Bronchial epithelial cell (primary cell): ENCODE measurements at places on chromosomes 2 and 18. TPM values are rescaled to one million over a fixed set of nuclear protein-coding genes. Genes with fewer than 3 reads are reported as not detected.

DNA sequence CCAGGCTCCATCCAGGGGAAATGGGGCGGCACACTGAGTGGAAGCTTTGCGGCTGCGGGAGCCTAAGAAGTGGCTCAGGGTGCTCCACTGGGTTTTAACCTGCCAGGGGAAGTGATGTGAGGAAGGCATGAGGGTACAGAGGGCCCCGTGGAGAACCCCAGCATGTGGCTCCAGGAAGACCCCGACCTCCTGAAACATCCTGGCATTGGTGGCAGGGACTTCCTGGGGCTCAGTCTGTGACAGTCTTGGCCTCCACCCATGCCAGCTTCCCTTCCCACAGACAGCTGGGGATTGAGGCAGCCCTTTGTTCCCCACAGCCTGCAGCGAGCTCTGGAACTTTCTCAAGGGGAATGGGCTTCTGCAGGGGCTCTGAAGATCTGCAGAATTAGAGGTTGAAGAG lies 146.6 kb downstream of the TNS1 start:
- DNase-seq: no peak

- DNase-seq: no peak
Observed at GRCh38 chr2:182895169-182895568, 28.7 kb upstream of the FRZB start.

DNA sequence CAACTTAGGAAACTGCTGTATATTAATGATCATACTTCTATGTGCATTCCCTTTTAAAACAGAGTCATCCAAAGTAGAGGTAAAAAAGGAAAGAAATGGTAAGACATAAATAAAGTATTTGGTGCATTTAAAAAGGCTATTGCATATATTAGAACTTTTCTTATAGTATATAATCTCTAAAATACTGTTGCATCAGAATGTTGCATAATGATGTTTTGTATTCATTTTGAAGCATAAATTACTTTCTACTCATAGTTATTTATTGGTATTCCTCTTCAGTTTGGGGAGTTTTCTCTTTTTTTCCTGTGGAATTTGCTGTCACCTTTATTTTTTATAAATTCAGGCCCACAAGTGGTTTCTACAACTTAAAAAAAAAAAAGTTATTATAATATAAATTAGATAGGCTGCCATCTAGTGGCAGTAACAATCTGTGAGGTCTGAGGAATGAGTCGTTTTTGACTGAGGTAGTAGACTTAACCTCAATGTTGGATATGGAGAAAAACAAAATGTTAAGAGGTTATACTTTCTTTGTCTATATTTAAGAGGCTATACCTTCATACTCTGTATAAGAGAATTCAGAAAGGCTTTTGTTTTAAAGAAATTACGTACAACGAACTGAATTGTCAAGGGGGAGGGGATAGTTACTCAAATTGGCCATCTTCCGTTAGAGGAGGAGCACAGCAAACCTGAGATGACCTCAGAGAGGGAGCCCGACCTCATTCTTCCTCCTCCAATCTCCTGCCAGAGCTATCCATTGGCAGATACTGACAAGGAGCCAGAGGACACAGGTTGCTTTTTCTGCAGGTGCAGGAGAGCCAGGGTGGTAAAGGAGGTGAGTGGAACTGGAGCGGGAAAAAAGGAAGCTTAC lies 23.8 kb downstream of the ANKAR start:
- DNase-seq: peak; percentile 48

DNA sequence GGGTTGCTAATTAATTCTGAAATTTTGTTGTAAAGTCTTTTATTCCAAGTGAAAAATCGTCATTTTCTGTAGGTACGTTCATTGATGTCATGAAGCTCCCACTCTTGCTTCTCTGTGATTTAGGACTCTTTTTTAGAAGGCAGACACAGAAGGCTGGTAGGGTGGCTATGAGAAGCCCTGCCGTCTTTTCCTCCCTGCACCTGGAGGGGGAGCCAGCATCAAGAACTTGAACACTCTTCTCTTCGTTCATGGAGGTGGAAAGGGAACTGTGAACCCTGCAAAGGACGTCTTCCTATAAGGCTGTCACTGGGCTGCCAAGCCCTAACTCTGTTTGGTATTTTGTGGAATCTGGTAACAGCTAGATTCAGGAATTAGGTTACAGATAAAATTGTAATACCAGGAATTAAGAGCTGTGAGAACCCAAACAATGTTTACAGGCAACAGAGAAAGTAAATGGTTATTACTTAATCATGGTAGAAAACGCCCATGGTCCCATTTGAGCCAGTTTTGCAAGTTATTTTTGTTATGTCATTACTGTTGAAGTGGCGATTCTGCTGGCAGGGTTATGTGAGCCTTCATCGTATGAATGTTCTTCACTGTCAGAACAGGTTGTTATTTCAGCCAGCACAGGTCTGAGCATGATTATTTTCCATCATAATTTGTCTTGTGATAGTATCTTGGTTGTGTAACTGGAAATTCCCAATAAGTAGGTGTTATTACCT lies 112.2 kb downstream of the OSBPL6 start:
- DNase-seq: peak; percentile 56

DNA sequence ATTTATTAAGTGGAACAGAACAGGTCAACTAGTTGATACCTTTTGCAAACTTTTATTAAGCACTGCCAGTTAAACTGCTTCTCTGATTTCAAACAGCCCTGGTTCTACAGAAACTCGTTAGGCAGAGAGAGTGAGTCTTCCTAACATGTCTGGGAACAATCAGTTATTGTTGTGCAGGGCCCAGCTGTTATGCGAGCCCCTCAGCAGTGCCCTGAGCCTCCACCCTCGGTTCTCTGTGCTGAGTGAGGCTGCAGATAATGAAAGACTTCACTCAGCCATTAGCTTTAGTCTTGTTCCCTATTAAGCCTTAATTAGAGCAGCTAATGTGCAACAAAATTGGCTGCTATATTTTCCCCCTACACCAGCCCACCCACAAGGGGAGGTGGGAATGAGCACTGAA lies 39.6 kb downstream of the KCTD18 start:
- no peak for DNase-seq

GRCh38 chr18:3595369-3596273 lies 145.6 kb downstream of the TGIF1 start:
- peak; percentile 99 for DNase-seq

GRCh38 chr2:232838406-232838874 lies 31.6 kb upstream of the SNORC start:
- DNase-seq: peak; percentile 48

- DNase-seq: peak; percentile 77
Observed at GRCh38 chr18:48545757-48546321, 7.0 kb downstream of the CTIF start.

GRCh38 chr2:160039166-160039903 lies 23.1 kb downstream of the PLA2R1 start:
- peak; percentile 67 for DNase-seq

DNA sequence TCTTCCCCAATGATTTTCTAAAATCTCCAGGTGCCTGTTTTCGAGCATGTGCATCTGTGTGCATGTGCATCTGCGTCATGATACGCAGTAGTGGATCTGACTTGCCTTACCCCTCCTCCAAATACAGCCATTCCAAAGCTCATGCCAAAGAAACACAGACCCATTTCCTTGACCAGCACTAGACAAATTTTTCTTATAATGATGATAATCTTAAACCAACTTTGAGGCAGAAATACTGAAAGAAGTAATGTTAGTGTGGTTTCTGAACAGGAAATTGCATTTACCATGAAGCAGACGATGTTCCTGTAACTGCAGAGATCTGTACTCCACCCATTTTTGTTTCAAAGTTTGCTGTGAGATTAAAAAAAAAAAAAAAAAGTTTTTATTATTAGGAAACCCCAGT lies 25.6 kb downstream of the CYTIP start:
- DNase-seq: no peak

DNA sequence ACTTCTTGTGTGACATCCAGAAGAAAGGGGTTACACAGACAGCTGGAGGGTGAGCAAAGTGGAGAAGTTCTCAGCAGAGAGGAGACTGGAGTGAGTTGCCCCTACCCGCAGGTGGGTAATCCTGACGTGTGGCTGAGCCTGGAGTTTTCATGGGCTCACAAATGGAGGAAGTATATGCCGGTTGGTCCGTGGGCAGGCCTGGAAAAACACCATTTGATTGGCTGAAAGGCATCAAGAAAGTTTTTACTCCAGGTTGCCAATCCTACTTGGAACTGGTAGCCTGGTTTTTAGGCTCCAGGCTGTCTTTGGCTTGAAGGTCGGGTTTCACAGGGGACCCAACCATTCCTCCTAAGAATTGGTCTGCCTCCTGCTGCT lies 1177.4 kb upstream of the LRRTM1 start:
- no peak for DNase-seq

GRCh38 chr2:240412211-240412861 lies 23.1 kb upstream of the GPC1 start:
- no peak for DNase-seq

DNA sequence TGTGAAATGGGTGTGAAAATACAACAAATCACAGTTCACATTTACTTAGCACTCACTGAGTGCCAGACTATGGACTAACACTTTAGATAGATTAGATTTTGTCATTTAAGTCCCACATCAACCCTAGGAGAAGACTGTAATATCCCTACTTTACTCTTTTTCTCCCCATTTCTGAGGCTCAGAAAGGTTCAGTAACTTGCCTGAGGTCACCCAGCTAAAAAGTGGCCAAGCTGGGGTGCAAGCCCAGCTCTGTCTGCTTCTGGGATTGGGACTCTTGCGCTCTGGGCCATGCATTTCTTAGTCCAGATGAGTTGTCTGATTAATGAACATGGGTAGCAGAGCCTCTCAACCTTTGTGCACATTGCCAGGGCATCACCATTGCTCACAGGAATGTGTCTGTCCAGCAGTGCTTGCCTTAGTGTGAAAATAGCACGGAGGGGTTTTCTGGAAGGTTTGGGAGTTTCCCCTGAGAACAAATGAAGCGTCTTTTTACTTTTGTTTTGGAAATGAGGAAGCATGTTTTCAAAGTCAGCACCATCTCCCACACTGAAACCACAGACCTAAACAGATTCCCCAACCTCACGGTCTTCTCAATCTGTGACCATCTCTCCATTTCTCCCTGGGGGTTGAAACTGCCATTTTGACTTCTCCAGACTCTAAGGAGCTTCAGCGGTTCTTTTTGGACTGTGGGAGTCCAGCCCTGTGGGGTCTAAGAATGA lies 31.9 kb downstream of the NRP2 start:
- DNase-seq: no peak

DNA sequence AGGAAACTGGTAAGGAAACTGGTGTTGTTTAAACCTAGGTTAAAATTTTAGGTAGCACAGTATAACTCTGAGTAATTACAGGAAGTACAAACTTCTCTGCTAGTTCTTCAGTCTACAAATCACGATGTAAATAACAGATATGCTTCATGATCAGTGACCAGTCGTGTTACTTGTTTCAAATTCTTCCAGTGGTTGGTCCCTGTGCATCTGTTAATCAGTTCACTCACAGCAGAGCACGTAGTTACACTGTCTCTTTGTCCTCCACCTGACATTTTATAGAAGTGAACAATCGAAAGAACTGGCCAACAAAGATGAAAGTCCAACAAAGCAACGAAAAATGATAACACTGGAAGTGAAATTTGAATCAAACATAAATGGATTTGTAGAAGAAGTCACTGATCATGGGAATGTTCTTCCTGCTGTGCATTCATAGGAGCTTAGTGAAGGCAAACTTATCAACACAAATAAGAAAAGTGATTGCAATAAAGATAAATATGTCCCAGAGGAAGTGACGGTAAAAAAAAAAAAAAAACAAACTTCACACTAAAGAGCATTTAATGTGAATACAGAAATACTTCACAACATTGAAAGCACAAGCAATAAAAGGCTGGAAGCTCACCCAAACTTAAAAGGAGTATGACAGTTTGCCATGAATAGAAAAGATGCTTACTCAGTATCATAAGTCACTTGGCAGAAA lies 7.0 kb downstream of the EIF2AK2 start:
- no peak for DNase-seq

DNA sequence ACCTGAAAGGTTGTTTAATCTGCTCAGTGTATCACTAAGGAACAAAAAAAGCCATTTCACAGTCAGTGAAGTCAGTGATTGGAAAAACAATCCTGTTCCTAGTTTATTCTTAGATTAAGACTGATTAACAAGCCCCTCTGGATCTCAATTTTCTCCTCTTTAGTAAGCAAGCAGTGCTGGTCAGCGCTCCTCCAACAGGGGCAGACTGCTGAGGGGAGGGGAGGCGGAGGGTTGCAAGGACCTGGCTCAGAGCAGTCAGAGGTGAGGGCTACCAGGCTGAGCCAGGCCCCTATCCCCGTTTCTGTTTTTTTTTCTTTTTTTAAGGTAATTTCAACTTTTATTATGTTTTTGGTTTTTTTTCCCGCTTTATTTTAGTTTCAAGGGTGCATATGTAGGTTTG lies 24.7 kb upstream of the KCNS3 start:
- DNase-seq: no peak

DNA sequence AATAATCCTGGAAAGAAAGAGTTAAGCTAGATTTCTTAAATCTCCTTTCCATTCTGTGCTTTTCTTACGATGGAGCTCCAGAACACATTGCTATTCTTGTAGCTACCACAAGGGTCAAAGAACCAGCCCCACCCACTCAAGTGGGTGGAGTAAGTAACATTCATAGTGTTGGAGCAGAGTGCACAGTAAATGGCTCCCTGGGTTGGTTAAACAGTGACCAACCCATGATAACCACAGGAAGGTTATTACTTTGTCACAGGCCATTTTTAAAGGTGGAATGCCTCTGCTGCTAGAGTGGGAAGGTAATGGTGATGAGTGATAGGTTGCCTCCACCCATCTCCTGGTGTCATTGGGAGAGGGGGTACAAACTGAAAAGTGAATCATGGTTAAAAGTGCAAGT lies 13.9 kb downstream of the ARPC2 start:
- DNase-seq: no peak

DNA sequence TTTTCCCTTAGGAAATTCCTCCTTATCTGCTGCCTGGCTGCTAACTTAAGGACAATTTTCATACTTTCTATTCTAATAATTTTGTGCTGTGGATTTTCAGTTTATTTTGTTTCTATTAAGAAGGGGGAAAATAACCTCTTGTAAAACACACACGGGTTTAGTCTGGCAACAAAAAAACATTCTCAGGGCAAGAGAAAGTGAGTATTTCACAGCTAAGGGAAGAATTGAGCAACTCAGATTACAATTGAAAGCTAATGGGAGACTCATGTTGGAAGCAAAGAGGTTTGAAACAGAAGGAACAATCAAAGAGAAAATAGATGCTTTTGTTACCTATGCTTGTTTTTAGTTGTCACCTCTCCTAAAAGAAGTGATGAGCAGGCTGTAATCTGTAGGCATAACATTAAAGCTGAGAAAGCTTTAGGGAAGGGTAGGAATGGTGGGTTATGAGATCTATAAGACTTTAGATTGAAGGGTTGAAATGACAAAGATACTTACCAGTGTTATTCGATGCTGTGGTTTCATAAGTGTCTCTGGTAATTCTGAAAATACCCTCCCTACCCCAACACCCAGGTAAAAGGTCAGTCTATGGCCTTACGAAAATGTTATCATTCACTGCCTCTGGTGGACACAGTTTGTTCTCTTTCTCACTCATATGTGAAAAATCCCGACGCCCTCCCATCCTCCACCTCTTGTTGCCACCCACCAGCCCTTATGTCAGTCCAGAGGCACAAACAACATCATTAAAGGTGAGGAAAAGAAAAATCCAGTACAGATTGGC lies 510.9 kb downstream of the TXNL1 start:
- no peak for DNase-seq

- DNase-seq: peak; percentile 68
Observed at GRCh38 chr2:9703085-9703678, 72.4 kb upstream of the YWHAQ start.

The GRB14 gene
- total RNA-seq: 0.77 and 1.8 TPM in 2 replicates

The KCNF1 gene
- total RNA-seq: not detected in 2 replicates

The MEP1B gene
- total RNA-seq: not detected in 2 replicates

The SIX2 gene
- total RNA-seq: 3.7 and 4.2 TPM in 2 replicates

The KATNAL2 gene
- total RNA-seq: under 0.01 and 0.77 TPM in 2 replicates

The GREB1 gene
- under 0.01 TPM in 2 replicates for total RNA-seq

The INSIG2 gene
- 10.5 and 20.4 TPM in 2 replicates for total RNA-seq
